ENCODE measurements at places on chromosomes 4 and X.
A peak's percentile ranks its signal among the peaks of the same experiment; 100 is the strongest.

DNA sequence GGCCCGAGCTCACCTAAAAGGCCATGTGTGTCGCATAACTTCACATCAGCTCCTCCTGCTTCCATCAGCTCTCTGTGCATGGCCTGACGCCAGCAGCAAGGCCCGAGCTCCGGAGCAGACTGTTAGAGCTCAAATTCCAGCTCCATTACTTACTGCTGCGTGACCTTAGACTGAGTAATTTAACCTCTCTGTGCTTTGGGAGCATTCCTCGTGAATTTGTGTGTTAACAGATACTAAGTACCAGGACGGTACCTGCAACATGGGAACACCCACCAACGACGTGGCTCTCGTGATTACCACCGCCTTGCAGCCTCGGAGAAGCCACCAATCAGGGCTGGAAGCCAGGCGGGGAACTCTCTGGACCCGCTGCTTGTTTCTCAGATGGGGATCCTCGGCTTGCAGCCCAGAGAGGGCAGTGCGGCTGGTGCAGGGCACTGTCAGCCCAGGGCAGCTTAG, 12.9 kb downstream of the LETM1 start:
- no peak for DNase-seq

DNA sequence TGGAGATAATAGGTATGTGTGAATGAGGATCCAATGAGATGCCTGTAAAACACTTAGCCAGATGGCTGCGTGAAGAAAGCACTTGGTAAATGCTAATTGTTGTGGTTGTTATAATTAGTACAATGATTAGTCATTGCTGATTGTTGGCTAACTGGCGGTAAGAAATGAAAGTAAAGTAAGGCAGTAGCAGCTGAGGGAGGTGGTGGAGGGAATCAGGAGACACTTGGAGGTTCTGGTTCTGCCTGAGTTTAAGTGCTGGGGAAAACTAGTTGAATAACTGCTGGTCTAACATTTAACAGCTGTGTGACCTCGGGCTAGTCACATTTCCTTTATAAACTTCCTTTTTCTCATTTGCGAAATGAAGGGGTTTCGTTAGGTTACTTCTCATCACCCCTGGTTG, 30.9 kb downstream of the CD38 start:
- DNase-seq, result no peak

- DNase-seq, result no peak
These were observed 172.0 kb downstream of the AASDH start for GRCh38 chr4:56215141-56215783.

DNA sequence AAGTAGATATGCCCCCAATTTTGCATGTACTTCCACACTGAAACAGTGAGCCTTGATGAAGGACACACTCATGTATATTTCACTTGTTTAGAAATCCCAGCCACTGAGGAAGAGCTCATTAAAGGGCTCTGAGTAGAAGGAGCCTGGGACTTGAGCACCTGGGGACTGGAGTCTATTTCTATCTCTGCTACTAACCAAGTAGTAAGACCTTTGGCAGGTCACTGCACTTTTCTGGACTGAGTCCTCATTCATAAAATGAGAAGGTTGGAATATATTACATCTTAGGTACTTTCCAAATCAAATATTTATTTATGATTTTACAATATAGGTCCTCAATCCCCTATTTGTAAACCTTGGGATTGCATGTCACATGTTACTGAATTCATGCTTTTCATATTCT, 78.2 kb upstream of the C4orf54 start:
- no peak for DNase-seq

GRCh38 chr4:87851332-87851731, 18.6 kb downstream of the MEPE start:
- DNase-seq, result no peak

DNA sequence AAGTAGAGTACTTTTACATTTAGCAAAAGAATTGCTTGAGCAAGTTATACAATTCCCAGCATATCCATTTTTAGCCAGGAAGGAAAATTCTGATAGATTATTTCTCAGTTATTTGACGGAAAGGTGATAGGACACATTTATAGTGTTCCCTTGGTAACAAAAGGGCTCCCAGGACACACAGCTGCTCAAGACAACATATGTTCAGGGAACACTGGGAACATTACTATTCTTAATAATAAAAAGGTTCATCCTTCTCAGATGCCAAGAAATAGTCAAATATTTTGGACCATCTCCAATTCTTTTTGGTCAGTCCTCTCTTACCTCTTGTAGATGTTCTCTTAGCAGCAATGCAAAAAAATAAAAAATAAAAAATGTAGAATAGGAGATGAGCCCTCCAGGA, 66.8 kb upstream of the SMAD1 start:
- no peak for DNase-seq

GRCh38 chrX:11954176-11954575, 184.1 kb upstream of the FRMPD4 start:
- no peak for DNase-seq

DNA sequence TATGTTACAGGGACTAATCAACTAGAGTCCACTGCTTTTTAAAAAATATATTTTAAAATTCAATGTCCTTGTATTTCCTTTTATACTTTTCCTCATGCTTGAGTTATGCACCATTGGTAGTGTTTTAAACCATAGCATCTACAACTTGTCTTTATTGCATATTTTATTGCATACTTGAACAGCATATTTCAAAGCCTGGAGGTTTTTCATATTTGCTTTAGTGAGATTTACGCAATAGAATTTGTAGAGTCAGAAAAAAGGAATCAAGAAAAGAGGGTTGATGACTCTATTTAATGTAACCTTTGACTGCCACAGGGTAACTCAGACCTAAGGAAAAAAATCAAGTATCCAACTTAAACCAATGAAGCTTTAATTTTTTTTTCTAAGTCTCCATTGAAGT, 1165.7 kb upstream of the IGFBP7 start:
- DNase-seq, result no peak

GRCh38 chr4:88457307-88458103, 586 bp downstream of the HERC5 start:
- DNase-seq, result peak; percentile 40

- DNase-seq, result no peak
These were observed 147.1 kb downstream of the CAMK2D start for GRCh38 chr4:113614414-113614813.

DNA sequence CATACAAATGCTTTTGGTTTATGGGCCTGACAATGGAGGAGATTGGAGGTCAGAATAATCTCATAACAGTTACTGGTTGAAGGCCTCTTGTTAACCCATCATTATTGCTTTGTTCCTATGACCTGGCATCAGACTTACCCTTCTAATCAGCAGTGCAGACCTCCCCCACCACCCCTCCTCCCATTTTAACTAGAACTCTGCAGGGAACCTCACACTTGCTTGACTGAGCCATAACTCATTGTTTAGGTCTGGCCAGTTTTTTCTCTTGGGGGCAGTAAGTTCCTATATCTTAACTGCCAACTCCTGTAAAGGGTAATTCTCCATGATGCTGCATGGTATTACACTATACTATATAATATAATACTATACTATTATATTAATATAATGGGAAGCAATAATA, 609.3 kb downstream of the IL1RAPL1 start:
- DNase-seq, result no peak

- no peak for DNase-seq
These were observed 128.7 kb upstream of the ATP6AP2 start for GRCh38 chrX:40452031-40452430.

GRCh38 chr4:163180090-163180489, 13.4 kb upstream of the NAF1 start:
- no peak for DNase-seq

GRCh38 chrX:155819966-155820491, 61.1 kb upstream of the VAMP7 start:
- DNase-seq, result peak; percentile 12

DNA sequence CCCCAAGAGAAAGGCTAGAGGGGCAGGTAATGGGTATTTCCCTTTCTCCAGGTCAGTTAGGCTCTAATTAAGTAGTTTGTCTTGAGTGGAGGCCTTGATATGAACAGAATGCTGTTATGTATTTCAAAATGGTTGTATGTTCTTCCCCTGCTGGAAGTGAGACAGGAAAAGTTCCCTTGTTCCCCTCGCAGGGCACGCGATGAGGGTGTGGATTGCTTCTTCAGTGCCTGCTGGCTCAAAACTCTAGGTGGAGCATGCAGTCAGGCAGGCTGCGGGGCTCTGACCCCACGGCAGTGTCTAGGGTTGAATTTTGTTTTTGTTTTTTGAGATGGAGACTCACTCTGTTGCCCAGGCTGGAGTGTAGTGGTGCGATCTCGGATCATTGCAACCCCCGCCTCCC, 341.0 kb upstream of the ZCCHC13 start:
- DNase-seq, result no peak

GRCh38 chrX:15471028-15471427, 22.1 kb downstream of the PIR start:
- peak; percentile 33 for DNase-seq

DNA sequence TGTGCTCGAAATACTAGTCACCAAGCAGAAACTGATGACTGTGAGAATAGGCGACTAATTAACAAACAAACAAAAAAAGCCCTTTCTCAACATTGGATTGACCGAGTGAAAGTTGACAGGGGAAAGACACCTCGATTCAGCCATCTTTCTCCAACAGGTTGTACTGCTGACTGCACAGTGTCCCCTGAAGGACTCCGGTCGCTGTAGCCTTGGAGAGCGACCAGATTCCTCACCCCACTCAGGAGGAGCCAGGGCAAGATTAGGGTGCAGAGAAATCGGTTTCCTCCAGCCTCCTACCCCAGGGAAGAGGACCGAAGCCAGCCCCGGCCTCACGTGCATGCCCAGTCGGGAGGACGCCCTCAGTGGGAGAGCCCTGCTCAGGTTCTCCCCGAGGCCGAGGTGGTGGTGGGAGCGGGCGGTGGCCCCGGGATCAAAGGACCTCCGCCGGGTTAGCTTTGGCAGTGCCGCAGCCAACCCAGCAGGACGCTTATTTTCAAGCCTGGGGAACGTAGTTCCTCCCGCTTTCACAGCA, 1.1 kb upstream of the RAP1GDS1 start:
- no peak for DNase-seq

DNA sequence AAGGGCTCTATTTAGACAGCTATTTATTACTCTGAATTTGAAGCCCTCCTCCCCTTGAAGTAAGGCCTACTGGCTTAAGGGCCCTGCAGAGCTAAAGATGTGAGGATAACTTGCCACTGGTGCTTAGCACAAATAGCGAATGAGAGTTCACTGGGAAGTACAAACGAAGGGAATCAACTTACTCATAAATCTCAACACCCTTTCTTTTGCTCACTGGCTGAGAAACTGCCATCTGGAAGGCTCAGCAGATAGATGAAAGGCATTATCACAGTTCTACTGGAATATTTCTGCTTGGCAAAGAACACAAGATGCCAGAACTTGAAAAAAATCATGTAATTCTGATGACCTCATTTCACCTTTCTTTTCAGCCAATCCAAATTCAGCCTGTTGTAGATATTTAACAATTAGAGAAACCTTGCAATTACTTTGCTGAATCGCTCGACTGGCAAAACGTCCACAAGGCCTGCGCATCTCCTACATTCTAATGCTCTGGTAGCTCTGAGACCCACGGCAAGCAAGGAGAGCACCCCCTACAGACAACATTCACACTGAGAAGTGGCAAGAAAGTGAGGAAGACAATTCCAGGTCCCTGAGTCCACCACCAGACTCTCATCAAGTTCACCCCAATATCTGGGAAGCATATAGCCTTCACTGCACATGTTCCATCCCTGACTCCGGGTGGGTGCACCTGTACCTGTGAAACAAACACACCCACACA, 27.5 kb downstream of the TSPAN5 start:
- no peak for DNase-seq

DNA sequence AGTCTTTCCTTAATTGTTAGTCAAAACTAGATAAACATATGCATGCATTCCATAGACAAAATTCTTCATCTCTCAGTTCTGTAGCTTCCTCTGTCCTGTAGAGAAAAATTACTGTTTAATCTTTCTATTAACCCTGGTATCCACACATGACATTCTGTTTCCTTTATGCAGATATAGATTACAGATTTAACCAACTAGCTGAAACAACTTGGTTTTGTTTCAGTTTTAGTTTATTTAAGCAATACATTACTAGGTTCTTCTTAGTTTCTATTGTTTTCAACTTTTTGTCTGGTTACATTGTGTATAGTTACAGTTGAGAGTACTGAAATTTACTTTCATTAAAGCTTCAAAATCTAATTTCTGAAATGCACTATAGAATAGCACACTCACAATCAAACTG, 933.9 kb upstream of the EPHA5 start:
- DNase-seq, result no peak

- no peak for DNase-seq
These were observed 6.3 kb downstream of the LONRF3 start for GRCh38 chrX:118980761-118981160.

DNA sequence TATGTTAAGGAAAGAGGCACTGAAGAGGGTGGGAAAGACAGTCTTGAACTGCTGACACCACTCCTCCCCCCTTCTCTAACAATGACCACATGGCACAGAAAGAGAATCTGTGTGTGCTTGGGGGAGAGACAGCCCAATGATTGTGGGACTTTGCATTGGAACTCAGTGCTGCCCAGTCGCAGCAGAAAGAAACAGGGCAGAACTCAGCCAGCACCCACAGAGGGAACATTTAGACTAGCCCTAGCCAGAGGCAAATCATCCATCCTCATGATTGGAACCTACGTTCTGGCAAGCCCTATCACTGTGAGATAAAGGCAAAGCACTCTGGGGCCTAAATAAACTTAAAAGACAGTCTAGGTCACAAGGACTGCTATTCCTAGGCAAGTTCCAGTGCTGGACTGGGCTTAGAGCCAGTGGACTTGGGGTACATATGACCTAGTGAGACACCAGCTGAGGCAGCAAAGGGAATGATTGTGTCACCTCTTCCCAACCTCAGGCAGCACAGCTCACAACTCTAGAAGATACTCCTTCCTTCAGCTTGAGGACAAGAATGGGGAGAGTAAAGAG, 132.8 kb upstream of the S100G start:
- no peak for DNase-seq

DNA sequence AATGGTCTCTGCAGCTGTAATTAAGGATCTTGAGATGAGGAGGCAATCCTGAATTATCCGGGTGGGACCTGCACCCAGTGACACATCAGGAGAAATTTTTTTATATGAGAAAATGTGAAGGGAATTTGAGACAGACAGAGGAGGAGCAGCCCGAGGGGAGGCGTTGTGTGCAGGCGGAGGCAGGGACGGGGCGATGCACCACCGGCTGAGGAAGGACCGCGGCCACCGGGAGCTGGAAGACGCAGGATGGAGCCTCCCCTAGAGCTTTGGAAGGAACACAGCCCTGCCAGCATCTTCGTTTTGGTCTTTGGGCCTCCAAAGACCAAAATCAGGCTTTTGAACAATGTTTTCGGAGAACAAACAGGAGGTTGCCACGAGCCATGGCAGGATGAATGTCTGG, 85.0 kb upstream of the ADRA2C start:
- no peak for DNase-seq

DNA sequence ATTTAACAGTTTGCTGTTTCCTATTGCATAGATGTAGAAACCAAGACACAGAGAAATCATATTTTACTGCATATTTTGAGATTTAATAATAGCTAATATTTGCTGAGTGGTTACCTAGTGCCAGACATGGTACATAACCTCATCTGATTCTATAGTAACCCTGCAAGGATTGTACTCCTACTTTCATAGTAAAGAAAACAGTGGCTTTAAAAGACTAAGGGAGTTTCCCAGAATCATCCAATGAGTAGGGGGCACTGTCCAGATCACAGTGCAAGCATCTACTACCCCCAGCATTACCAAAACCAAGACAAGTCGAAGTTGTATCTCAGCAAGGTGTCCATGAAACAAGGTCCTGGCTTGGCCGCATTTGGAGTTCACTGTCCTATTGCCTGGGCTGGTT, 224.5 kb upstream of the TENM3 start:
- DNase-seq, result no peak

- DNase-seq, result no peak
These were observed 28.1 kb downstream of the ZAR1 start for GRCh38 chr4:48518143-48518542.
